Cardiac septum (tissue), 1 donor: ENCODE measurements at places on chromosomes 16 and 17. TPM values are rescaled to one million over a fixed set of nuclear protein-coding genes. Genes with fewer than 3 reads are reported as not detected.
A peak's percentile ranks its signal among the peaks of the same experiment; 100 is the strongest.

DNA sequence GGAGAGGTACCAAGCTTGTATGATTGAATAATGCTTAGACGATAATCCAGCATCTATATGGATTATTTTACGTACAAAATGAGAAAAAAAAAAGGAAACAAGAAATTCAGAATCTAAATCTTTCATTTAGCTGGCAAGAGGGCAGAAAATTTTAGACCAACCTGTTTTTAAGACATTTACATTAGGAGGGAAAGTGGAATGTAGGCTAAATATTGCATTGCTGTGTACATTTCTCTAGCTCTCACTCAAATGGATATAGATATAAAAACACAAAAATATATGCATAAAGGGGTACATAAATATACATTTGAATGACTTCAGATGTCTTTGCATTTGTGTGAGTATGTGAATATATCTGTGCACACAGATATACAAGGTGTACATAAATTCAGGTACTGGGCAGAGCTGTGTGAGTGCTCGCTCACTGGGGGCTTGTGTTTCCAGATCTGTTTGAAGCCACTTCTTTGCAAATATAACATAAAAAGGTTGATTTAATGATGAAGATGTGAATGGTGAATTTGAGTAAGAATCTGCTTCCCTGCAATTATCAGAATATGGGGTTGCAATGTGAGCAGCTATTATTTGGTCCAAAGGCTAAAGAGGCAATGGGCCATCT is 14.2 kb upstream of the ZFHX3 start:
- no peak for DNase-seq

DNA sequence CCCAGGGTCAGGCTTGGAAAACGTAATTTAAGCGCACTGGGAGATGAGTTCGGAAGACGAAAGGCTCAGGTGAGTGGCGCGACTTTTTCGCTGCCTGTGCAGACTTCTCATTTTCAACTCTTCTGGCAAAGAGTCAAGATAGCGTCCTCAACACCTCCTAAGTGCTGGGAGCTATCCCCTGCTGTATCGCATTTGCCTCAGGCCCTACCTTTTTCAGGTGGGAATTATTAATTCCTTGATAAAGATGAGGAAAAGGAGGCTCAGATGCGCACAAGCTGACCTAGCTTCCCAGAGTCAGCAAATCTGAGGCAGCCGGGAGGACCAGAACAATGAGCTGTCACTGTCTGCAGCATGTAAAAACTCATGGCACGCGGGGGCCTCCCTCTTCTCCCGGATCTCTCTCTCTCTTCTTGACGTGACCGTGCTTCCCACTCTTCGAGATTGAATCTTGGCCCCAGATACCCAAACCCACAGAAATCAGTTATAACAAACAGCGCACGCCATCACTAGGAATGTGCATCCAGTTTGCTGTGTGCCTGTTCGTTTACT is 512 bp upstream of the ADAMTS18 start:
- DNase-seq = no peak

GRCh38 chr16:85329059-85329812 is 217.0 kb upstream of the CIBAR2 start:
- no peak for DNase-seq

GRCh38 chr17:45090711-45091110 is 29.6 kb downstream of the NMT1 start:
- no peak for DNase-seq

Gene OR1A1
- total RNA-seq = not detected

DNA sequence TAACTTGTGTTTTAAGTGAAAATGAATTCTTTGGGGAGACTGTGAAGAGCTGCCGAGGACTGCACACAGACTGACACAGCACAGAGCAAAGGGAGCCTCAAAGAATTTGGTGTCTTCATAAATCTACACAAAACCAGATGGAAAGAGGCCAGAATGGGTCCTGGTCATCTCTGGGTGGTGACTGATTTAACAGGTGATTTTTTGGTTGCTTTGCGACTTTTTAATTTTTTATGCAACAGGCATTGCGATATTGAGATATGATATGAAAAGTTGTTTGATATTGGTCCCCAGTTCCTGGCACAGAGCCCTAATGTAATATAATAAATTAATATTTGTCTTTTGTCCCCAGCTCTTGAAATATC is 12.6 kb upstream of the EIF1 start:
- no peak for DNase-seq

DNA sequence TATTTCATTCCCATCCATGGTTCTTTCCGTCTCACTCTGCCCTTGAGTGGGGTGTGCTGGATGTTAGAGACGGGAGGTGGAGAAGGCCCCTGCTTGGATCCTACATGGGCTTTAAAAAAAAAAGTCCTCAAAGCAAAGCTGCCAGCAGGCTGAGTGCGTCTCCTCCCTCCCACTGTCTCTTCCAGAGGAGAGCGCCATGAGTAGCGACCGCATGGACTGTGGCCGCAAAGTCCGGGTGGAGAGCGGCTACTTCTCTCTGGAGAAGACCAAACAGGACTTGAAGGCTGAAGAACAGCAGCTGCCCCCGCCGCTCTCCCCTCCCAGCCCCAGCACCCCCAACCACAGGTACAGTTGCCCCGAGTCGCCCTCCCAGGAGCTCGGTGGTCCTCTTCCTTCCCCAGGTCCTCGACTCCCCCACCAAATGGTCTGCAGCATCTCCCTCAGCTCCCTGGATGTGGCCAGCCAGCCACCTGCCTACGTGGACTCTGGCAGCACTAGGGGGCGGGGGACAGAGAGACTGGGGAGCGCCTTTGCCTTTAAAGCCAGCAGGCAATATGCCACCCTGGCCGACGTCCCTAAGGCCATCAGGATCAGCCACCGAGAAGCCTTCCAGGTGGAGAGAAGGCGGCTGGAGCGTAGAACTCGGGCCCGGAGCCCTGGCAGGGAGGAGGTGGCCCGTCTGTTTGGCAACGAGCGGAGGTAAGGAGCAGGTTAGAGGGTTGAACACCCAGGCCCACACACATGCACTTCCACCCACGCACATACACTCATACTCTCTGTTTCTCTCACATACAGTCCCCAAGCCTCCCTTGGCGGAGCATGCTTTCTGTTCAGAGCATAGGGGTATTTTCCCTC is 68.2 kb downstream of the PLD6 start:
- no peak for DNase-seq

GRCh38 chr17:78081551-78081950 is 47.0 kb downstream of the TMC6 start:
- DNase-seq = no peak

GRCh38 chr17:46862949-46863348 is 11.6 kb downstream of the WNT9B start:
- no peak for DNase-seq

GRCh38 chr16:54425681-54426552 is 139.3 kb upstream of the IRX3 start:
- DNase-seq = no peak

Gene CDH15
- total RNA-seq = 0.27 TPM

Gene PRSS36
- 1.1 TPM for total RNA-seq

GRCh38 chr17:5630434-5630833 is 46.1 kb upstream of the NLRP1 start:
- no peak for DNase-seq

Gene PDF
- 5.7 TPM for total RNA-seq

- no peak for DNase-seq
Measured at GRCh38 chr17:31446195-31446967, 54.9 kb downstream of the RAB11FIP4 start.

DNA sequence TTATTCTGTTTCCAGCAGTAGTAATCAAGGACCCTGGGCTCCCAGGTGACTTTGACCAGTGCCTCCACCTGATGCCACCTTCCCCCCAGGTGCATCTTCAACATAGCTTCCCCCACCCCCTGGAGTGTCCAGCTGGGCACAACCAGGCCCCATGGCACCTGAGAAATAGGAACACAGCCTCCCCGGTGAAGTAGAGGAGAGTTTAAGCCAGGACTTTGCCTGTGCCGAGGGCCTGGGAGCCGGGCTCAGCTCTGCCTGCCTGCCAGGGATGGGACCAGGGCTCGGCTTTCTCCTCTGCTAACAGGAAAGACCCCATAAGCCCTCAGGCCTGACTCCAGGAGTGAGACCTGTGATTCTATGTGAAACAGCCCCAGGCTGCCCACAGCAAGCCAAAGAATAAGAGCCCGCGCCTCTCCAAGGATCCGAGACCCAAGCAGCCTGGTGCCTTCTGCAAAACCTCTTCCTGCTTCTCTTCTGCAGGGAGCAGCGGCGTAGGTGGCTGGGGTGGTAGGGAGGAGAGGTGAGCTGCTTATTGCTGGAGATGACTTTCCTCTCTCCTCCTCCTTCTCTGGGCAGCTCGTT is 16.4 kb upstream of the RBFOX3 start:
- peak; percentile 54 for DNase-seq

Gene RHBDL3
- total RNA-seq = 1.0 TPM

Gene TMEM238L
- total RNA-seq = not detected

- no peak for DNase-seq
Measured at GRCh38 chr16:31484491-31485171, 1.7 kb downstream of the SLC5A2 start.

GRCh38 chr16:84847564-84848355 is 28.0 kb downstream of the CRISPLD2 start:
- DNase-seq = no peak

- DNase-seq = no peak
Measured at GRCh38 chr17:57553526-57553925, 191.6 kb downstream of the CCDC182 start.

DNA sequence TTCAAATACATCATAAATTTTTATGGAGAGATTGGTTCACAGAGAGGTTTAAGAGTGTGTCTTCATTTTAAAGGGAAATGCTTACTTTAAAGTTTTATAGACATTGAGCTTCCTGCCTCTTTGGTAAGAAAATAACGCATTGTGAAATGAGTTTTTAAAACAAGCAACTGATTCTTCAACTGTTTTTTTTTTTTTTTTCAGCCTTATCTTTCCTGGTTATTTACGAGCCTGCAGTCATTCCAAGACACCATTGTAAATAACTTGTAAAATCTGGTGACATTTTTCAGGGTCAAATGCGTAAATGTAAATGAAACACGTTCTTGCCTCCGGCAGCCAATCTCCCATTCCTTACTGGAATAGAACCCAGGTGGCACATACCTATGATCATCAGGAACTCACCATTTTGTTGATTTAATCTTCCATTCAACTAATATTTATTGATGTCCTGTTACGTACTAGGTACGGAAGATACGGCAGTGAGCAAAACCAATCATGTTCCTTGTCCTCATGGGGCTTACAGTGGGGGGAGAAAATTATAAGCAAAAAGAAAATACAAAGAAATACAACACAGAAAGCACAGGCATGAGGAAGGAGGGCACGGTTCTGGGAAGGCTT is 33.2 kb upstream of the CDYL2 start:
- DNase-seq = no peak

GRCh38 chr17:17820046-17820445 is 16.7 kb downstream of the SREBF1 start:
- no peak for DNase-seq

DNA sequence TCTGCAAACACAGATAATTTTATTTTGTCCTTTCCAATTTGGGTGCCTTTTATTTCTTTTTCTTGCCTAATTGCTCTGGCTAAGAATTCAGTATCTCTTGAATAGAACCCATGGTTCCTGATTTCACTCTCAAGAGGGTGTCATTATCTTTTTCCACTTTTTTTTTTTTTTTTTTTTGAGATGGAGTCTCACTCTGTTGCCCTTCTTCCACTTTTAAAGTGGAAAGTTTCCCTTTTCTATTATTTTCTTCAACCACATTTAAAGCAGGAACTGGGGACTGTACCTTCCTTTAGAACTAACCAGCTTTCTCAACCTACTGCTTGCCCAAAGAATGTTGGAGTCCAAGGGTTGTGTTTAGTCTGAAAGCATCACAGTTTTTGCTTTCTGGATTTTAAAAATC is 31.1 kb downstream of the SLFN11 start:
- DNase-seq = no peak

GRCh38 chr16:13521356-13521755 is 398.6 kb upstream of the ERCC4 start:
- no peak for DNase-seq

DNA sequence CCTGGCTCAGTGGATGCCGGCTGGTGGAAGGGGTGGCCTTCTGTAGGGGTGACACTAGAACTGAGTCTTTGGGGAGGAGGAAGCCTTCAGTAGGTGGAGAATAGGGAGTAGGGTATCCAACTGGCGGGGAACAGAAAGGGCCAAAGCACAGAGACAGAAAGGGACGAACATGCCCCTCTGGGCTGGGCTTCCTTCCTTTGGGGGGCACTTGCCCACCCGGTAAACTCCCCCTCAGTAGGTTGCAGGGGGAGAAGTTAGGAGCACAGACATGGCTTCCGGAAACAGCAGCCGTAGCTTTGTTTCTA is 774 bp downstream of the ENGASE start:
- DNase-seq = peak; percentile 71

Gene CCL3
- 0.86 TPM for total RNA-seq

Gene ENPP7
- not detected for total RNA-seq

DNA sequence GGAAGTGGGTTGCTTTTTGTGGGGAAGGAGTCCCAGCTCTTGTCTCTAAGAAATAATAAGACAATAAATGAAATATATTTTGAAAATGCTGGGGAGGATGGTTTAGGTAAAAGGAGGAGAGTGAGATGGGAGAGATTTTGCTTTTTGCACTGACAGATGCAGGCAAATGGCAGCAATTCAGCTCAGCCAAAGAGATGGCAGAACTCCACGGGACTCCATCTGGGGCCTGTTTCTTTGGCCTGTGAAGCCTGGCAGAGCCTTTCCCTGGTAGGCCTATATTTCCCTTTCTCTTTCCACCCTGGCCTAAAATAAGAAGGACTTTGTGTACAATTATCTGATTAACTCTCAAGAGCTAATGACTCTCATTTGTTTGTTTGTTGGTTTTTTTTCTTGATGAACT is 1525.1 kb downstream of the CDH11 start:
- no peak for DNase-seq

Gene SRL
- total RNA-seq = 400 TPM

Gene NACA2
- not detected for total RNA-seq

GRCh38 chr17:44541884-44542581 is 15.3 kb upstream of the FZD2 start:
- DNase-seq = no peak
